Fibroblast of lung (primary cell): ENCODE measurements at places on chromosomes 3 and 15. TPM values are rescaled to one million over a fixed set of nuclear protein-coding genes. Genes with fewer than 3 reads are reported as not detected.

DNA sequence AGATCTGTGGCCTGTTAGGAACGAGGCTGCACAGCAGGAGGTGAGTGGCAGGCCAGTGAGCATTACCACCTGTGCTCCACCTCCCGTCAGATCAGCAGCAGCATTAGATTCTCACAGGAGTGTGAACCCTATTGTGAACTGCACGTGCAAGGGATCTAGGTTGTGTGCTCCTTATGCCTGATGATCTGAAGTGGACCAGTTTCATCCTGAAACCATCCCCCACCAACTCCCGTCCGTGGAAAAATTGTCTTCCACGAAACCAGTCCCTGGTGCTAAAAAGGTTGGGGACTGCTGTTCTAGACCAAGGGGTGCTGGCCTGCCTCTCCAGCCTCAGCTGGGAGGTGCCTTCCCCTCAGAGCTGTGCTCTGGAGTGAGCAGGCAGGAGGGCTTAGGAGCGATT, 61.4 kb downstream of the RPLP1 start:
- H3K27me3 ChIP-seq, result no peaks in the 10 kb centered on the region
- H3K4me1 ChIP-seq, result no peaks in the 10 kb centered on the region
- no peak overlapping the region for H3K4me3 ChIP-seq
- H3K36me3 ChIP-seq, result no peaks in the 10 kb centered on the region
- no peak for DNase-seq

GRCh38 chr3:187958432-187959003, 195.4 kb upstream of the LPP start:
- no peaks in the 10 kb centered on the region for H3K27me3 ChIP-seq
- no peak for DNase-seq
- H3K36me3 ChIP-seq, result no peaks in the 10 kb centered on the region

KLHDC8B gene
- 40.5 and 42.6 TPM in 2 replicates for total RNA-seq

DNA sequence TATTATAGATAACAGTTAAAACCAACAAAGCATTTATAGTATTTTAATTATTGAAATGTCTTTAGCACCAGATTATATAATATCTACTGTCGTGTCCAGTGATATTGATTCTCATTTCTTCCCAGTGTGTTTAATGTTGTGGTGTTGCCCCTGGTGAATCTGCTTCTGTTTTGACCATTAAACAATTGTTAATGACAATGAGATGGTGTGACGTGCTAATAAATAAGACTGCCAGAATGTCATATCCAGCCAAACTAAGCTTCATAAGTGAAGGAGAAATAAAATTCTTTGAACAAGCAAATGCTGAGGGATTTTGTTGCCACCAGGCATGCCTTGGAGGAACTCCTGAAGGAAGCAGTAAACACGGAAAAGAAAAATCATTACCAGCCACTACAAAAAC, 480.0 kb upstream of the ROBO1 start:
- H3K36me3 ChIP-seq, result no peaks in the 10 kb centered on the region
- H3K27me3 ChIP-seq, result no peaks in the 10 kb centered on the region
- H3K4me3 ChIP-seq, result no peak overlapping the region
- DNase-seq, result no peak

BLM gene
- total RNA-seq, result 0.26 and 1.5 TPM in 2 replicates

- no peaks in the 10 kb centered on the region for H3K27me3 ChIP-seq
- no peak overlapping the region for H3K27ac ChIP-seq
- peaks cover 13% of the 10 kb centered on the region for H3K36me3 ChIP-seq
- H3K4me3 ChIP-seq, result no peak overlapping the region
- peak; percentile 7 for DNase-seq
Observed at GRCh38 chr3:186060222-186060621, 48.7 kb downstream of the ETV5 start.

RTP1 gene
- total RNA-seq, result under 0.01 TPM in 1 of 2 replicates, not detected in the other

GRCh38 chr15:78266229-78266628, 1.9 kb downstream of the DNAJA4 start:
- no peak overlapping the region for H3K4me3 ChIP-seq
- H3K27ac ChIP-seq, result no peak overlapping the region
- peaks cover 2% of the 10 kb centered on the region for H3K4me1 ChIP-seq
- H3K36me3 ChIP-seq, result no peaks in the 10 kb centered on the region
- H3K27me3 ChIP-seq, result no peaks in the 10 kb centered on the region

ACKR2 gene
- under 0.01 and 0.26 TPM in 2 replicates for total RNA-seq

GRCh38 chr3:10775259-10775658, 40.8 kb upstream of the SLC6A11 start:
- H3K36me3 ChIP-seq, result no peaks in the 10 kb centered on the region
- no peaks in the 10 kb centered on the region for H3K27me3 ChIP-seq
- no peak for DNase-seq
- H3K4me3 ChIP-seq, result no peak overlapping the region
- H3K27ac ChIP-seq, result no peak overlapping the region

KBTBD13 gene
- not detected in 2 replicates for total RNA-seq

GRCh38 chr3:37907371-37907770, 45.7 kb downstream of the CTDSPL start:
- no peak for DNase-seq
- H3K27me3 ChIP-seq, result no peaks in the 10 kb centered on the region
- H3K4me3 ChIP-seq, result no peak overlapping the region
- no peaks in the 10 kb centered on the region for H3K36me3 ChIP-seq
- no peak overlapping the region for H3K27ac ChIP-seq

- no peak overlapping the region for H3K27ac ChIP-seq
- no peaks in the 10 kb centered on the region for H3K4me1 ChIP-seq
Observed at GRCh38 chr3:66553441-66554113, 52.8 kb upstream of the LRIG1 start.

SLC12A1 gene
- total RNA-seq, result not detected in 2 replicates

DNA sequence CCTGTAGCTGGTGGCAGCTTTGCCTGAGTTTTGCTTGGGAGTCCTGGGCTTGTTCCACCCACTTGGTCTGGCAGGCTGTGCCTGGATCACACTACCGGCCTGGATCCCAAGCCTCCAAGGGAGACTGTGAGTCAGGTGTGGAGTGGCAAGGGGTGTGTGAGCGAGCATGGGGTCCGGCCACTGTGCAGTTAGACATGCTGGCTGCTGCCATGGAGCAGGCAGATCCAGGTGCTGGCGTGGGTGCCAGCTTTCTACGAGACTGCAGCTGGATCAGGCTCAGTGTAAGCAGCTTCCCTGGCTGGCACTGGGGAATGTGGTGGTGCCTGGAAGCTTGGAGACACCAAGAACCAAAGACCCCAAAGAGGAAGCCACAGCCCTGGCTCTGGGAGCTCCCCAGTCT, 102.0 kb upstream of the BNIP2 start:
- no peak overlapping the region for H3K27ac ChIP-seq
- no peaks in the 10 kb centered on the region for H3K36me3 ChIP-seq
- H3K4me1 ChIP-seq, result no peaks in the 10 kb centered on the region

- H3K27ac ChIP-seq, result no peak overlapping the region
- peaks cover 2% of the 10 kb centered on the region for H3K36me3 ChIP-seq
- no peaks in the 10 kb centered on the region for H3K4me1 ChIP-seq
- DNase-seq, result peak; percentile 19
- H3K27me3 ChIP-seq, result no peaks in the 10 kb centered on the region
Observed at GRCh38 chr3:49248840-49249227, 28.2 kb downstream of the C3orf62 start.
